ENCODE measurements at places on chromosomes 7 and 10.

DNA sequence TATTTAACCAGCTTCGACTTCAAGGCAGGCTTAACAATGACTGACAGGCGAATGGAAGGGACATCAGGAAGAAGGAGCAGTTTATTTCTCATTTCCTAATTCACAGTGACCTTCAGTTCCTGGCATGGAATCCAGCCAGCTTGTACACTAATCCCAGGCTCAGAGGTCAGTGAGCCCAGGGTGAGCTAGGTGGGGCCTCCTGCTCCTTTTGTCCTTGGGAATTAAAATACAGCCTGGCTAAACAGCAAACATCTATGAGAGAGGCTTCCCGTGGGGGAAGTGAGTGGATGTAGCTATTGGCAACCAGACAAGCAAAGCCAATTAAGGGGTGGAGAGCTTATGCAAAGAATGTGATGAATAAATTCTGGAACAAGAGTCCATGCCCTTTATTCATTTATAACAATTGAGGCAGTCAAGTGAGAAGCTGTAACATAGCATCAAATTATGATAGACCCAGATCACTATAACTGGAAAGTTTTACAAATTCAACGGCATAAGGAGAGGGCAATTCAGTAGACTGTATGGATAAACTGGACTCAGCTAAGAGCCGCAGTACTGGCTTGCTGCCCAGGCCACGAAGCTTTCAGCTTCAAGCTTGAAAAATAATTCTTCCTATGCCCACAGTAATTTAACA, 57.1 kb downstream of the STK17A start:
- DNase-seq: no peak

GRCh38 chr10:132188331-132188730, 1.6 kb downstream of the DPYSL4 start:
- no peak for DNase-seq

DNA sequence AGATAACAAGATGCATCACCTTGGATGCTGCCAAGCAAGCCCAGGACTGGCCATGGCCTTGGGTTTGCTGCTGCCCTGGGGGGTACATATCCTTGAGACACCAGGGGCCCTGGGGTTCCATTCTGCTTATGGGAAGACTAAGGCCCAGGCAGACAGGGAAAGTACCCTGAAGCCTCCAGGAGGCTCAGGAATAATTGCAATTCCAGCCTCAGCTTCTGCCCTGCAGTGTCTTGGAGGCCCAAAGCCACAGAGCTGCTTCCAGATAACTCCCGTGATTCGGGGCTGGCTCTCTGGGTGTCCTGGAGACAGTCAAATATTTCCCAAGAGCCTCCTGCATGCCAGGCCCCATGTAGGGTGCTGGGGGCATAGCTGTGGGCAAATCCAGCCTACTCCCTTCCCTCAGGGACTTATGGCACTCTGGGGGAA, 22.6 kb downstream of the MYL10 start:
- no peak for DNase-seq

DNA sequence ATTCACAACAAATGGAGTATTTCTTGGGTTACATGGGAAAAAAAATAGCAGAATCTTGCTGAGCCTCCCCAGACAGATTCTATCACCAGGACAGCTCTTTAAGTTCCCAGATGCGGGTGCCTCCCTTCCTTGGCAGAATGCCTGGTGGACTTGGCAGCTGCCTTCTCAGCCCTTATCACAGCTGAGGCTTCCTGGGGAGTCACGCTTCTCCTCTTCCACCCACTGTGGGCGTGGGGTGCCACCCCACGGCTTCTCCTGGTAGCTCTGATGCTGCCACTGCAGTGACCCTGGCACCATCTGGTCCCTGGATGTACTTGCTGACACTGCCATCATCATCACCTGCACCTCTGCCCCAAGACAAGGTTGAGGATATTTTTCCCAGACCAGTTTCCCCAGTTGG, 16.2 kb upstream of the NME8 start:
- no peak for DNase-seq

DNA sequence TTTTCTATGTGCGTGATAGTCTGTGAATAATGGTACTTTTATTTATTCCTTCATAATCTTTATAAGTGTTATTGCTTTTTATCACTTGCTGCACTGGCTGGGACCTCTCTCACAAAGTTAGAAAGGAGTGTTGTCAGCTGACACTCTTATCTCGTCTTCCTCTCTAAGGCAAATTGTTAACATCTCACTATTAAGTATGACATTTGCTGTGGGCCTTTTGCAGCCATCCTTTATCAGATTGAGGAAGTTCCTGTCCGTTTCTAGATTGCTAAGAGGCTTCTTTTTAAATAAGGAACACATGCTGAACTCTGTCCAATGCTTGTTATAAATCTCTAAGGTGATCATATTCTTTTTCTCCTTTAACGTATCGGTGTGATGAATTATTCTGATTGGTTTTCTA, 27.4 kb upstream of the DIP2C start:
- DNase-seq: no peak

DNA sequence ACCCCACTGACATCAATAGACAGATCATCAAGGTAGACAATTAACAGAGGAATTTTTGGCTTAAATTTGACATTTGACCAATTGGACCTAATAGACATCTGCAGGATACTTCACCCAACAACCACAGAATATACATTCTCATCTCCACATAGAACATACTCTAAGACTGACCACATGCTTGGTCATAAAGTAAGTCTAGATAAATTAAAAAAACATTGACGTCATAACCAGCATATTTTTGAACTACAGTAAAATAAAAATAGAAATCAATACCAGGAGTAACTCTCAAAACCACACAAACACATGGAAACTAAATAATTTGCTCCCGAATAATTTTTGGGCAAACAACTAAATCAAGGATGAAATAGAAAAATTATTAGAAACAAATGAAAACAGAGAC, 205.7 kb downstream of the REEP3 start:
- no peak for DNase-seq

GRCh38 chr10:129058664-129059155, 408.3 kb upstream of the MGMT start:
- DNase-seq: no peak

DNA sequence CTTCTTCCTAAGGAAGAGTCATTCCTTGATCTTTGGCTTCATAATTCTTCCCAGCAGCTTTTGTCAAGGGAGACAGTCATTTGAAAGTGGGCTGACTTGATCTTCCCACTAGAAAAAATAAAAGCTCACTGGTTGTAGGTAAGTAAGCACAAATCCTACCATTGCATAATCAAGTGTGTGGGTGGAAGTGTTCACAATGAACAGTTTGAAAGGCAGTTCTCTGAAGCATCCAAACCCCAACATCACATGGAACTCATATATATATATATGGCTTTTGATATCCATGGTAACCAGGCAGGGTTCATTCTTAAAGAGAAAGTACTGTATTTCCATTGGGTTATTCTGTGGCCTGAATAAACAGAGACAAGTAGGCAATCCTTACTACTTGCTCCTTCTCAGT, 51.6 kb downstream of the ARMH3 start:
- DNase-seq: no peak

DNA sequence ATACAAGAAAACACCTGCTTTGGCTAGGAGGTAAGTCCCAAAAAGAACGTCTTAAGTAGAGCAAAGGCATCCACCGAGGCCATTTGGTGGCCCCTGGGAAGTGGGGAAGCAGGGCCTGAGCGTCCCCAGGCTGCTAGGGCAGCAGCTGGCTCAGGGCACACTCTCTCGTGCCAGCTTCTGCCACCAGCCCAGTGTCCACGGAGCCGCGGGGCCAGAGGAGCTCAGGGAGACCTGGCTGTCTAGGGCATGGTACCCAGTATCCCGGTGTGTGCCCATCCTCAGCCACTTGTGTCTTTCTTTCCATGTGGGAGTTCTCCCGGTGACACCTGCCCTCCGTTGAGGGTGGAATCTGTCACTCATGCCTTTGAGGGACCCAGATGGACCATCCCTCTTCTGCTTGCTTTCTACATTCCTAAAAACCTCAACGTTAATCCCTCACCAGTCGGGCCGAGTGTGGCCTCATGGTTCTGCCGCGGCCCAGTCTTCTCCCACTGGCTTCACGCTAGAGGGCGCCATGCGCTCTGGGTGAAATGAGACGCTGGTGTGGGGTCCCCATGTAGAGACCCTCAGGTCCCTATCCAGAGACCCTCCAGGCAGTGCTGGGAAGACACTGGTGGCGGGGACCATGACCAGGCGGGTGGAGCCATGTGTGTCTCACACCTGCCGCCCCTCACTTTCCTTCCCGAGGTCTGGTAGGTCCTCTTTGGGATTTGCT, 9.5 kb upstream of the AP5Z1 start:
- DNase-seq: no peak

- DNase-seq: no peak
These were observed 81.3 kb upstream of the GPR22 start for GRCh38 chr7:107388604-107389003.

- no peak for DNase-seq
These were observed 400.4 kb upstream of the POM121L12 start for GRCh38 chr7:52635021-52635420.

DNA sequence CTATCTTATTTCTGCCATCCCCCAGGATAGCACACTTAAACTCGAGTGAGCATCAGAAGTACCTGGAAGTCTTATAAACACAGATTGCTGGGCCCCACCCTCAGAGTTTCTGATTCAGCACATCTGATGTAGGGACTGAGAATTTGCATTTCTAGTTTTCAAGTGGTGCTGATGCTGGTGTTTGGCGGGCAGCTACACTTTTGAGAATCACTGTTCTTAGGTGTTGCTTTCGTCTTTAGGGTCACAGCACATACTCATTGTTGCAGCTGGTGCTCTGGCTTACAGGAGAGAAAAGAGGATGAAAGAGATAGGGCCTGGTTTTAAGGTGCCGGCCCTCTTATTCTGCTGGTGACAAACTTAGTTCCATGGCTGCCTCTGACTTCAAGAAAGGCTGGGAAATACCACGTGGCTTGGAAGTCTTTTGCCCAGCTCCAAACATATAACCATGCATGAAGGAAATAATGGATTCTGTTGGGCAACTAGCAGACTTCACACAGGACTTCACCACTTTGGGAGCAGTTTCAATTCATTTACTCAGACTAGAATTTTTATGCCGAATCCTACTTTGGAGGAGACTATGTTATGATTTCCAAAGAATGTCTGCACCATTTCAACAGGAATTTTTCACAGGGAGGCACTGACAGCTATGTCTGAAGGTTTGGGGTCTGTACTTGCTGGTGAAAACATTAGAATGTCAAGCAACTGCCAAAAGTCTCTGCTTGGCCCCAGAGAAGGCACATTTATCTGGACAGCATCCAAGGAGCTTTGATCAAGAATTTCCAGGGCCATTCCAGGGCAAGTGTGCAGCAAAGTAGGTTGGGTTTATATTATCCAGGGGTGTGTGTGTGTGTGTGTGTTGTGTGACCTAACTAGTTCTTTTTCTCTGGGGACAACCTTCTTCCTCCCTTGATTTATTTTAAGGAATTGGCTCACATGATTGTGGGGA, 6.9 kb upstream of the MINDY4 start:
- DNase-seq: no peak

DNA sequence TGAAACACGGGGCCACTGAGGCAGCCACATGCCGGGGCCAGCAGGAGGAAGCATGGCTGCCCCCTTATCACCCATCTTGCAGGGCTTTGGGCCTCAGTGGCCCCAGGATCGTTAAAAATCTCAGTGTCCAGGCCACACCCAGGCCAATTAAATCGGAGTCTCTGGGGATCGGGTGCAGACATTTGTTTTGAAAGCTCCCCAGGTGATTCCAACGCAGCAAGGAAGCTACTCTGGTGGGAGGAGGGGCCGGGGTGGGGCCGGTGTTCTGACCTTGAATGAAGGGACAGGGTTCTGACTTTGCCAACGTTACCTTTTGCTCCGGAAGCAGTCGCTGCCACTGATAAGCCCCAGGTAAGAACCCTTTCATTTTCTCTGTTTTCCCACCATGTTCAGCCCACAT, 412.3 kb upstream of the FOXK1 start:
- DNase-seq: no peak

DNA sequence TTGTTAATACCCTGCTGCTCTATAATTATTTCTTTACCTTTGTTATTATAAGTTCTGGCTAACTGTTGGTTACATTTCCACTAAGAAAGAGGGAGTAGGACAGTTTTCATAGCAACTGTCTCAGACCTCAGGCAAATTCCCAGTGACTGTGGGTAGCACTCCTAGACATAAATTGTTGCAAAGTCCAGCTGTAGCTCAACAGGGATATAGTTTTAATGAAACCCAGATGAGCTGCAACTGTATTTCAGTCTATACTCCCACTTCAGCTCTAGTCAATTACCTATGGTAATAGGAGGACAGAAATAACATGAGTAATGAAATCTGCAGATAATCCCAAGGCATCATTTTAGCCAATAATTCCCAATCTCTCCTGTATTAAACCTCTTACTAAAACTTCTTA, 103.0 kb upstream of the SEMA3A start:
- no peak for DNase-seq

GRCh38 chr7:138396251-138397070, 63.6 kb upstream of the TRIM24 start:
- DNase-seq: no peak

DNA sequence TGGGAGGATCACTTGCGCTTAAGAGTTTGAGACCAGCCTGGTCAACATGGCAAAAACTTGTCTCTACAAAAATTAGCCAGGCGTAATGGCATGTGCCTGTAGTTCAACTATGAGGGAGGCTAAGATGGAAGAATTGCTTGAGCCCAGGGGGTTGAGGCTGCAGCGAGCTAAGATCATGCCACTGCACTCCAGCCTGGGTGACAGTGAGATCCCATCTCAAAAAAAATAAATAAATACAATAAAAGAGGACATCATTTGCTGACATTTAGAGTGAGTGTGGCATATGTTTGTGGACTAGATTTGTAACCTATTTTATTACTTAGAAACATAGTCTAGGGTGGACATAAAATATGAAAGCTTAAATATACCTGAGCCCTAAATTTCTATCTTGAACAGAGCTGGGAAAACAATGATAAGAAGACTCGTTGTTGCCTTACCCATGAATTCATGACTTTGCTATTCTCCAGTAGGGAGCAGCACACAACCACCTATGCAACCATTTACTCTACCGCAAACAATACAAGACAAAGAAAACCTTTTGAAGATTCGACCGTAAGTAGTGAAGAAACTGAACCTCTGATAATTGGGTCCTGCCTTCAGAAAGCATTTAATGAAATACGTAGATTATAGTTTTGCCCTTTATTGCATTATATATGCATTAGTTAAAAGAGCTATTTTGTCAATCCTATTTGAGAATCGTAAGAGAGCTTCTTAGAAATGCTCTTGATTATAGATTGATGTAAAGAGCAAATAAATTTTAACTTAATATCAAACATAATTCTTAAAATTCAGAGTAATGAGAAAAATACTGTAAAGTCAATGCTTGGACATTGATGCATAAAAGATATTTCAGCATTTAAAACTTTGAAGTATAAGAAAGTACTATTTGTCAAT, 83.5 kb downstream of the GNAT3 start:
- DNase-seq: no peak

GRCh38 chr7:104137971-104138370, 69.8 kb downstream of the ORC5 start:
- DNase-seq: no peak

GRCh38 chr7:128408709-128409595, 830 bp downstream of the IMPDH1 start:
- no peak for DNase-seq

GRCh38 chr7:7969306-7970236, 975 bp downstream of the GLCCI1 start:
- DNase-seq: peak; percentile 38

Measured in activated naive CD4-positive, alpha-beta T cell (primary cell).